ENCODE measurements at places on chromosomes 13 and 19.
A peak's percentile ranks its signal among the peaks of the same experiment; 100 is the strongest.

GRCh38 chr13:73096173-73096572 is 37.4 kb downstream of the KLF5 start:
- no peak for DNase-seq

GRCh38 chr19:2032296-2032941 is 16.9 kb upstream of the BTBD2 start:
- DNase-seq, result peak; percentile 90

DNA sequence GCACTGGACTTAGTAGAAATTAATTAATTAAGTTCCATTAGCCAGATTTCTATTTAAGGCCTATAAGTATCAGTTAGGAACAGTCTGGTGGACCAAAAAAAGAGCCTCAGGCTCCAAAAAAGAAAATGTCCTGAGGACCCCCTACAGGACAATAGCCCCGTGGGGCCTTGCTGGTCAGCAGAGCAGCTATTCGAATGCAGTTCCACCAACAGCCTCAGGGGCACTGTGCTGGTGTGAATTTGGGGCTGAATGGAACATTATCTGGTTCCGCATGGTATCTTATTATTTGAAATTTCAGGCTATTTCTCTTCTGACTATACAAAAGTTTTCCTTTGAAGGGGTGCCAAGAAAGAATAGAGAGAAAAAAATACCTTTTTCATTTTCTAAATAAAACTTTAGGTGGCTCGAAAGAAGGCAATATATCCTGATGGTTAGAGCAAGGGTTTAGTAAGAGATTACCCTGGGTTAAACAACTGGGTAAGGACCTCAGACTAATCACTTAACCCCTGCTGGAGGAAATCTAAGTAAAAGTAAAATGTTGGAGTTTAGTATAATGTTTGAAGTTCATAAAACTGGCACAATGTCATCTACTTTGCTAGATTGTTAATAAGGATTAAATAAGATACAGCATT is 147.2 kb downstream of the MIPEP start:
- DNase-seq, result no peak

GRCh38 chr13:40271931-40272775 is 394.3 kb downstream of the FOXO1 start:
- peak; percentile 3 for DNase-seq

- DNase-seq, result no peak
These were observed 278.5 kb downstream of the DCT start for GRCh38 chr13:94201022-94201421.

All from hepatic stellate cell (primary cell).